ENCODE measurements at places on chromosomes 6 and 20.
A peak's percentile ranks its signal among the peaks of the same experiment; 100 is the strongest.

DNA sequence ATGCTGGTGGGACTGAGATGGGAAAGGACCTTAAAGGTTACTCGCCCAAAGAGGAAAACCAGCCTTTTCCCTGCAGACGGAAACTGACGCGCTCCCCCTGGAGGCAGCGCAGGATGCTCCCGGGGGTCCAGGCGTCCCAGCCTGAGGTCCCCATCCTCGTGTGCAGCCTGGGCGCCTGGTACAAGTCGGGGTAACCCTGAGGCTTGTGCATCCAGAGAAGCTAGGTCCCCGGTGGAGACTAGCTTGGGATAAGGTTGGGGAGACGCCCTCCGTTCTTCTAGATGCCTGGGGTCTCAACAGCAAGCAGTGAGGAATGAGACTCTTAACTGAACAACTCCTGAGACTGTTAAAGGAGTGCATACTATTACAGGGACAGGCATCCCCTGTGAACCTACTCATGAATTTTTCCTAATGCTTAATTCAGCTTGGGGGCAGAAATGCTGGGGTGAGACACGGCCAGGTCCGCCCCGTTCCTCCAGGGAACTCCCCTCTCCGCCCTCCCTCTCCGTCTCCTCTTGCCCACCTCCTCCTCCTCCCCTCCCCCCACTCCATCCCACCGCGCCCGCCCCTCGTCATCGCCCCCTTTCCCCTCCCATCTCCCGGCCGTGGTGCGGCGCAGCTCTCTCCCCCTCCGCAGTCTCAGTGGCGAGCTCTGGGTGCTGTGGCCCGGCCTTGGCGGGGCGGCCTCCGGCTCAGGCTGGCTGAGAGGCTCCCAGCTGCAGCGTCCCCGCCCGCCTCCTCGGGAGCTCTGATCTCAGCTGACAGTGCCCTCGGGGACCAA lies at the start of gene PRSS35:
PRSS35 (plus strand) TSS at position 634 of the 781 bp plus-strand sequence. CDS start 10,908 bp downstream, outside the sequence.
- no peak for DNase-seq

- DNase-seq, result no peak
Measured at GRCh38 chr20:63177134-63177784, 38.7 kb downstream of the YTHDF1 start.

DNA sequence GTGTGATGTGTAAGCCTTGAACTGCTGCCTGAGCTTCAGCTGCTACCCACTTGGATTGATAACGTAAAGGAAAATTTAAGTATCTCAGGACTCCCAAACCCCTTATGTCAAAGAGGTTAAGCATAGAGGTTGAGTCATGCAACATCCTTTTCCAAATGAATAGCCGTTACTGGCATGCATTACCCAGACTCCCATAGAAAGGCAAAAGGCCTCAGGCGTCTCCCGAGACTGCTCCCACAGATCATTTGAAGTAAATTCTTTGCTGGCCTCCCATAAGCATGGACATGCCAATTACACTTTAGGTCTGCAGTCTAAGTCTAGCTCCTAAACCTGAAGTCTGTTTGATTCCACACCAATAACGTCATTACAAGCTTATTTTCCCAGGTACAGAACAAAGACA lies 14.7 kb downstream of the IPCEF1 start:
- DNase-seq, result no peak

- DNase-seq, result no peak
Measured at GRCh38 chr6:22113026-22113766, 183.6 kb downstream of the PRL start.

DNA sequence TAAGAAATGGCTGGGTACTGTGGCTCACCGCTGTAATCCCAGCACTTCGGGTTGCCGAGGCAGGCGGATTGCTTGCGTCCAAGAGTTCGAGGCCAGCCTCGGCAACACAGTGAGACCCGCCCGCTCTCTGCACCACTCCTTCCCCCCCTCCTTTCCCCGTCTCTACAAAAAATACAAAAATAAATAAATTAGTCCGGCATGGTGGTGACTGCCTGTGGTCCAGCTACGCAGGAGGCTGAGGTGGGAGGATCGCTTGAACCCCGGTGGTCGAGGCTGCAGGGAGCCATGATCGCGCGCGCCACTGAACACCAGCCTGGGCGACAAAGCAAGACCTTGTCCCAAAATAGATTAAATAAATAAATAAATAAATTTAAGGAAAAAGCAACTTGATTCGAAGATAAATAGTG lies 448 bp upstream of the RNF114 start:
- DNase-seq, result no peak

DNA sequence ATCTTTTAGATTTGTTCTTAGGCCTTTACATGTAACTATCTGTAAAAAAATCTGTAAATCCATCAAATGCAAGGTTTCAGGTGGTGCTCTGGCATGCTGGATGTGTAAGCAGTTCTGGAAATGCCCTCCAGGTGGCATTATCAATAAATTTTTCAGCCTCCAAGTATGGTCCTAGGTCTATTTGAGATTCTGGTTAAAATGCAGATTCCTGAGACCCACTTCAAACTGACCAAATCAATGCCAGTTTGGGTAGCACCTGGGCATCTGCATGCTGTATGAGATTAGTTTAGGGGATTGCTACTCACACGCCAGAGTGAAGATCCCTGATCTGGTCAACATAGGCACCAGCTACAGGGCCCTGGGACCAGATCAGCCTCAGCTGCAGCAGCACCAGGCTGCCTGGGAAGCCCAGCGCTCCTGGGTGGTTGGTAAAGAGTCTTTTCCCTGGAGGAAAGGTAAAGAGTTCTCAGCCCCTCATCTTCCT lies 507.3 kb upstream of the CITED2 start:
- DNase-seq, result no peak

- no peak for DNase-seq
Measured at GRCh38 chr6:106870824-106871717, 103.5 kb downstream of the CD24 start.

DNA sequence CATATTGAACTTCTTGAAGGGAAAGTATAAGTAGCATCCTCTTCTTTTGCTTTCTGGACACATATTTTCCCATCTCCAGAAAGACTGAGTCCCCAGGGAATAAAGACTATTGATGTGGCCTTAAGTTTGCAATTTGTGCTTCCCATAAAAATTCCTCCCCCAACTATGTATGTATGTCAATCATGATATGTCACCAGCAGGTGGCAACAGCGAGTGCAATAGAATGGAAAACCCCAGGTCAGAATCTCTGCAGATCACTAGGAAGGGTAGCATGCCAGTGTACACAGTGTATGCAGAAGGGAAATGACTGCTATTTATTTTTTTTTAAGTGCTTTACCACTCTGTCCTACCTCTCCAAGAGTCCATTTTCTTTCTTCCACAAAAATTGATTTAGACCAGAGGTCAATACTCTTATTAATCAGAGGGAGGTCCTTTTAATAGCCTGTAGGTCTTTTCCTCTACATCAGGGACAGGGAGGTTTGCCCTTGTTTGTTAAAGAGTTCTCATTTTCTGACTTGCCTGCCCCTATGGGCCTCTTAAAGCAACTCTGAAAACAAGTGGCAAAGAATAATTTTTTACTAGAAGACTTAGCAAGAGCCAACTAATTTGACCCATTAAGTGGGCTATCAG lies 61.4 kb downstream of the BMP2 start:
- DNase-seq, result no peak

DNA sequence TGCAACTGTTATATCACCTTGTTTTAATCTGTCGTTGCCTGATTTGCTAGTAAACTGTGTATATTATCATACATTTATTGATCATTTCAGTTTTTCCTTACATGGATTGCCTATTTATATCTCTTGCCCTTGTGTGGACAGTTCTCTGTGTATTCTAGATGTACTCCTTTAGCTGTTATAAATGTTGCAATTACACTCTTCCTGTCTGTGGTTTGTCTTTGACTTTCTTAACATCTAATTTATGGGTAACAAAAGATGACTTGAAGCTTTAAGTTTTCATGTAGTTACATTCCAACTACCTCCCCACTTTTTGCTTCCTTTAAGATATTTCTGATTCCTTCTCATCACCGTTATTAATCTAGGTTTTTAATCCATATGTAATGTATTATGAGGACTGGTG lies 22.6 kb downstream of the PLCB1 start:
- no peak for DNase-seq

GRCh38 chr6:160173806-160174527 lies 52.4 kb downstream of the SLC22A1 start:
- DNase-seq, result no peak

GRCh38 chr6:64848467-64848866 lies 858.6 kb downstream of the EYS start:
- no peak for DNase-seq

GRCh38 chr20:4666001-4666479 lies 55.7 kb upstream of the PRND start:
- peak; percentile 21 for DNase-seq

DNA sequence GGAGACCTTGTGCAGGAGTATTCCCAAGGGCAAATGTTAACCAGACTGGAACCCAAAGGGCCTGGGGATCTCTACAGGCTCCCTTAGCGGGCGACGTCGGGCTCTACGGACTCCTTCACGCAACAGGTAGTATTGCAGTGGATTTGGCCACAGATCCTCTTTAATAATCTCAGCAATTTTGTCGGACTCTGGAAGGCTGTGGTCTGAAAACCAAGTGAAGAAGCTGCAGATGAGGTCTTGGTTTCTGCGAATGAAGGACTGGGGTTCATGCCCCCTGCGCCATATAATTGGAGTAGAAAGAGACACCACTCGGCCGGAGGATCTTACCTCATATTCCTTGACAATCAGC lies 1.3 kb downstream of the TSPYL1 start:
- DNase-seq, result no peak

GRCh38 chr20:62208795-62209755 lies 11.0 kb downstream of the HRH3 start:
- no peak for DNase-seq

GRCh38 chr20:5970381-5970780 lies 19.9 kb downstream of the MCM8 start:
- no peak for DNase-seq

GRCh38 chr20:47591231-47591630 lies 89.5 kb downstream of the NCOA3 start:
- no peak for DNase-seq

DNA sequence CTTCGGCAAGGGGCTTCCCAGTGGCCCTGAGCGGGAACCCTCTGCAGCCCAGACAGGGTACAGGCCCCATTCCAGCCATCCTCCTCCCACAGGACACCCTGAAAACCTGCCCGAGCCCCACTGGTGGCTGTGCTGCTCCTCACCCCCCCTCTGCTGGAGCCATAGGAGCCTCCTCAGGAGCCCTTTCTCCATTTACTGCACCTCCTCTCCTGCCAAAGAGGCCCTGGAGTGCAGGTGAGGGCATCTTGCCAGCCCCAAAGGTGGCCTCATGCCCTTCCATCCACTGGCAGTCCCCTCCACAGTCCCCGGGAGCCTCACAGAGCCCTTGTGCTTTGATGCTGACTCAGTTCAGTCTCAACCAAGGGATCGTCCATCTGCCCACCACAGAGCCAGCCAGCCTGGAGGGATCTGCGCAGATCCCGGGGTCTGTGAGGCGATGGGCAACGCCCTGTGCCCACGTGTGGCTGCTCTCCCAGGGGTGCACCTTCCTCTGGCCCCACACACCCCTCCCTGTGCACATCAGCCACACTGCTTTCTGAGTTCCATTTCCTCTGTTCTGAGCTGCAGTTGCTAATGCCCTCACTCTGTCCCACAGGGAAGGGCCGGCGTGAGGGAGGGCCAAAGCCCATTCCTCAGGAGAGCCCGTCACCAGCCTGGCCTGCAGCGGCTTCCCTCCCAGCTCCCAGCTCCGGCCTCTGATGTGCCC lies 228.5 kb downstream of the DLL1 start:
- DNase-seq, result no peak

- no peak for DNase-seq
Measured at GRCh38 chr6:122268394-122268793, 131.1 kb upstream of the HSF2 start.

DNA sequence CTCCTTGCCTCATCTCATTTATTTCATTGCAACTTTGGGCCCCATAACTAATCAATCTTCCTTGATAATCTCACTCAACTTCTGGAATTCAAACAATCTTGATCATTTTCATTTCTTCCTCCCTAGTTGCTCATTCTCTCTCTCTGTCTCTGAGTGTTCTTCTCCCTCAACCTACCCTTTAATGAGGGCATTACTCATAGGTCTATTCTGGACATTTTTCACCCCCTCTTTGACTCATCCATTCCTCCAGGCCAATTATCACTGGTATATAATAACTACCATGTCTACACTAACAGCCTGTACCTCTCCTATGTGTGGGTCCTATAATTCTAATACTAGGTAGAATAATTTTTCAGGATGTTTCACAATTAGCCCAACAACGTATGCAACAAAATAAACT lies 78.8 kb downstream of the COL21A1 start:
- no peak for DNase-seq

- DNase-seq, result no peak
Measured at GRCh38 chr6:1856381-1856780, 246.7 kb downstream of the FOXC1 start.

- DNase-seq, result no peak
Measured at GRCh38 chr20:4951299-4951698, 50.0 kb downstream of the SLC23A2 start.

- DNase-seq, result no peak
Measured at GRCh38 chr20:21516180-21516567, 2.3 kb upstream of the NKX2-2 start.

GRCh38 chr6:28589234-28589956 lies 63.7 kb downstream of the GPX5 start:
- no peak for DNase-seq

DNA sequence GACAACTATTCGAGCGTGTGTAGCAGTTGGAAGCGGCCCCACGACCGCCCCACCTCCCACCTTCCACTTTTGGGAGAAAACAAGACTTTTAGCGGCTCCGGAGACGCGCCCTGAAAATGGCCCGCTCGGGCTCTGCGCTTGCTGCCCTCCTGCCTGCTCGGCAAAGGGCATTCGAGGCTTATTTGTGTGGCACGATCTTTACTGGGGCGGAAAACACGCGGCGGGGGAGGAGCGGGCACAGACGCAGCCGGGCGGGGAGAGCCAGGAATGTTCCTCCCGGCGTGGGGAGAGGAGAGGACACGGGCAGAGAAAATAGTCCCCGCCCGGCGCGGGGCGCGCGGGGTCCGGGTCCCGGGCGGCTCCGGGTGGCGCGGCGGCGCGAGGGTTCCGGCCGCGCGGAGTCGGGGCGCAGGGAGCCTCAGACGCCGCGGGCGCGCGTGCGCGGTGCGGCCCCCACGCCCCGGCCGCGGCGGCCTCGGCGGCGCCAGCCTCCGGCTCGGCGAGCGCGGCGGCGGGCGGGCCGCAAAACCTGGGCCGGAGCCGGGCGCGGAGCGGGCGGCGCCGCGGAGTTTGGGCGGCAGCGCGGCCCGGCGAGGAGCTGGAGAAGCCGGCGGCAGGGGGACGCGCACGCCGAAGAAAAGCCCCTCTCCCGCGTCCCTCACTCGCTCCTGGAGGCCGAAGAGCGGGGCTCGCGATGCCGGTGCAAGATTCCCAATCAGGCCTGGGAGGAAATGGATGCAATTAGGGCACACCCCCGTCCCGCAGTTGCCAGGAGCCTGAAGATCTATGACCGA lies 90.0 kb upstream of the ARID1B start:
- DNase-seq, result peak; percentile 21
